C1 segment of cervical spinal cord (tissue), 14 donors: ENCODE measurements at places on chromosomes 6 and 20.
A peak's percentile ranks its signal among the peaks of the same experiment; 100 is the strongest.

DNA sequence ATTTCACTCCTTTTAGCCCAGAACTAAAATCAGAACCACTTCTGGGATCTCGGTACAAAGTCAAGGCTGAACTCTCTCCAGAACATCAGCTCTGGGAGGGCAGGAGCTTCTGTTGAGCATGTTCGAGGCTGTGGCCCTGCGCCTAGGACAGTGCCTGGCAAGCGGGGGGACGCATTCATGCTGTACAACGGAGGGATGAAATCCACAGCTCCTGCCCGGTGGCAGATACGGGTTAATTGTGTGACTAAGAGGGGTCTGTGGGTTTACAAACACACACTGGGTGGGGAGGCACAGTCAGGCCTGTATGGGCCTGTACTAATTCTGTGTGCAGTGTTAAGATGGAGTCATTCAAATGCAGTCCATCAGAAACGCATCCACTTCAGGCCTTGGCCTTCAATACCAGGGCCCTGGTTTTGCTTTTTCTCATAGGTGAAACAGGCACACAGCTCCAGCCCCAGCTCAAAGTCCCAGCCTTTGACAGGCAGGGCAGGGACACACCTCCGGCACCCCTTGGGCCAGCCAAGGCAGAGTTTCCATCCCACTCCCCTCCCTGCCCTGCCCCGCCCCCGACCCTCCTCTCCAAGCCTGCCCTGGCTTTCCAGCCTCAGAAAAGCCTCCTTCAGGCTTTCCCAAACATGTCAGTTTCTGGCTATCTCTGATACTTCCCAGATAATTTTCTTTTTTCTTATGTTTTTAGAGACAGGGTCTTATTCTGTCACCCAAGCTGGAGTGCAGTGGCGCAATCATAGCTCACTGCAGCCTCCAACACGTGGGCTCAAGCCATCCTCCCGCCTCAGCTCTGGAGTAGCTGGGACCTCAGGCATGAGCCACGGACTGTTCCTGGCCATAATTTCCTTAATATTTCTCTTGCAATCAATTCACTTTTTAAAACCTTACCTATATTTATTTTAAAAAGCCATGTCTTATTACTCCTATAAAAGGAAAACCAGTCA is 109.8 kb downstream of the SULF2 start:
- no peak for DNase-seq

DNA sequence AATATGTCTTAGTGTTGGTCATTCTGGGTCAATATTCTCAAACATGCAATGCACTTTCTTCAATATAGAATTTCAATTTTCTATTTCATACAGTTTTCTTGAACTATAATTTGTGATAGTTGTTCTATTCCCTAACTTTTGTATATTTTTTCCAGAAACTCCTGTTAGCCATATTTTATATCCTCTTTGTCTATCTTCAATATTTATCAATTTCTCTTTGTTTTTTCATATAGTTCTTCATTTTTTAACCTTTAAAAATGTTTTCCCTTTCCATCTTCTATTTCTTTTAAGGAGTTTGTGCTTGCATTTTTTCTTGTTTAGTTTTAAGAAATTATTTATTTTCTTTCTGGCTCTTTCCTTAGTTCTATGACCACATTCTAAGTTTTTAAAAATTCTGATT is 42.0 kb upstream of the MBOAT1 start:
- DNase-seq: no peak

DNA sequence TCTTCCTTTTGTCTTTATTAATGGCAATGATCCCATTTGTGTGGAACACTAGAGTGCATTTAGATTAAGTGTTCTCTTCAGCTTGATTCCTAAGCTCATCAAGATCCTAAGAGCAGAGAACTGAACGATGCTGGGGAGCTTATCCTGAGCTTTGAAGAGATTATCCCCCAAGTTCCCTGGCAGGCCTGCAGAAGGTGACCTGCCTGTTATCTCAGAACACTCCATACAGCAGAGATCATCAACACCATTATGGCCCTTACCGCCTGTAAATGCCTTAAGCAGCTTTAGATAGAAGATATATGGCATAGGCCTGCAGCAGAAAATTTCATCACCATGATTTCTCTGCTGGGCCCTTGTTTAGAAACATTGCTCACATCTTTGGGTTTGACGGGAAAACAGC is 779.9 kb upstream of the MAP3K7 start:
- DNase-seq: no peak

- DNase-seq: no peak
Observed at GRCh38 chr20:18906046-18906445, 92.5 kb downstream of the SCP2D1 start.

DNA sequence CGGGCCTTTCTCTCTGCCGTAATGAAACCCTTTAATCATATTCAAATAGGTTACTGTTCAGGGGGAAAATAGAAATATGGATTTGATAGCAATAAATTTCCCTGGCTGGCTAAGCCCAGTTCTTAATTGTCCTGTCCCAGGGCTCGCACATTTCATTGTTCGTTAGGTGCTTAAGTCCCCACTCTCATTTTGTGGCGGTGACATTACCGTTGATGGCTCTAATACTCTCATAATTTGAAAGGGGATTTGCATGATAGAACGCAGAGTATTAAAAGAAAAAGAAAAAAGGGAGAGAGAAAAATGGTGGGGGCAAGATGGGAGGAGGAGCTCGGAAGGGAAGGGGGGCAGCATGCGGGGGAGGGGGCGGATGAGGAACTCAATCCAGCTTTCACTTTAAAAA is 79.1 kb upstream of the FOXP4 start:
- no peak for DNase-seq

DNA sequence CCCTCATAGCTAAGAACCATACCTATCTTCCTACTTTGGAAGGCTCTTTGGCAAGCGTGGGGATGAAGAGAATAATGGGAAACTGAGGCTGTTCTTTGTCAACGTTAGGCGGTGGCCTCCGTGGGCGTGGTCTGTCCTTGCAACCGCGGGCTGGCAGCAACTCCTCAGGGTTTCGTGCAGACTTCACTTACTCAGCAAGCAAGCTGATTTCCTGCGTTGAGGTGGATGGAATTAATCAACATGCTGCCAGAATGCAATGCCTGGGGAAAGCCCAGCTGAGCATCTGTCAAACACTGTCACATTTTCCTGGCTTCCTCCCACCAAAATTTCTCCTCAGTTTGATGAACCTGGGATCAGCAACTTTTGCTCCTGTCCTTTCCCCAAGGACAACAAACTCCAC is 9.2 kb upstream of the IL17F start:
- DNase-seq: no peak

DNA sequence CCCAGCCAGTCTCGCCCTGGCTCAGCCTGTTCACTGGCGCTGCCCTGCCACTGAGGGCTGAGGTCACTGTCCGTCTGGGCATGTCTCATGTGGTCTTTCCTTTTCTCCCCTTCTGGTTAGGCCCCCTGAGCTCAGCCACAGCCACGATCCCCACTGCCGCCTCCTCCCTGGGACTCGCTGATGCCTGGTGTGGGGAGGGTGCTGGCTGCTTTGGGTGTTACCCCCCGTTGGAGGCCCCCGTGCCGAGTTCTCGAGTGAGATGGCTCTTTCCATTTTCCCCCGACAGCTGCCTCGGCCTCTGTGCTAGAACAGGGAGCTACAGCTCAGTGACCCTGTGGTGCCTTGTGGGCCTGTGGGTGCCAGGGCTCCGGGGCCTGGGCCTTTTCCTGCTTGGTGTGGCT is 14.9 kb upstream of the TCFL5 start:
- no peak for DNase-seq

DNA sequence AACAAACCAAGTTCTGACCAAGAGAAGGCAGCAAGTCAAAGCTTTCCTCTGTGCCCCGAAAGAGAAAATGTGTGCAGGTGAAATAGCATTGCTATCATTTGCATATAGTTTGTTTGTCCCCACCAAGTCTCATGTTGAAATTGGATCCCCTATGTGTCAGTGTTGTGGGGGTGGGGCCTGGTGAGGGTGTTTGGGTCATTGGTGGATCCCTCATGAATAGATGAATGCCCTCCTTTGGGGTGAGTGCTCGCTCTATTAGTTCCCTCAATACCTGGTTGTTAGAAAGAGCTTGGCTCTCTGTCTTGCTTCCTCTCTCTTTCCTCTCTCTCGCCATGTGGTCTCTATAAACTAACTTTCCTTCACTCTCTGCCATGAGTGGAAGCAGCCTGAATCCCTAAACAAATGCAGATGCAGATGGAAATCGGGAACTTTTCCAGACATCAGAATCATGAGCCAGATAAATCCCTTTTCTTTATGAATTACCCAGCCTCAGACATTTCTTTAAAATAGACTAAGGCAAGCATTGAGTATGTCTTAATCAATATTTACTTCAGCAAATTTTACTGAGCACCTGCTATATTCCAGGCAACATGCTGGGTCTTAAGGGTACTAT is 43.8 kb upstream of the SYNDIG1 start:
- no peak for DNase-seq

DNA sequence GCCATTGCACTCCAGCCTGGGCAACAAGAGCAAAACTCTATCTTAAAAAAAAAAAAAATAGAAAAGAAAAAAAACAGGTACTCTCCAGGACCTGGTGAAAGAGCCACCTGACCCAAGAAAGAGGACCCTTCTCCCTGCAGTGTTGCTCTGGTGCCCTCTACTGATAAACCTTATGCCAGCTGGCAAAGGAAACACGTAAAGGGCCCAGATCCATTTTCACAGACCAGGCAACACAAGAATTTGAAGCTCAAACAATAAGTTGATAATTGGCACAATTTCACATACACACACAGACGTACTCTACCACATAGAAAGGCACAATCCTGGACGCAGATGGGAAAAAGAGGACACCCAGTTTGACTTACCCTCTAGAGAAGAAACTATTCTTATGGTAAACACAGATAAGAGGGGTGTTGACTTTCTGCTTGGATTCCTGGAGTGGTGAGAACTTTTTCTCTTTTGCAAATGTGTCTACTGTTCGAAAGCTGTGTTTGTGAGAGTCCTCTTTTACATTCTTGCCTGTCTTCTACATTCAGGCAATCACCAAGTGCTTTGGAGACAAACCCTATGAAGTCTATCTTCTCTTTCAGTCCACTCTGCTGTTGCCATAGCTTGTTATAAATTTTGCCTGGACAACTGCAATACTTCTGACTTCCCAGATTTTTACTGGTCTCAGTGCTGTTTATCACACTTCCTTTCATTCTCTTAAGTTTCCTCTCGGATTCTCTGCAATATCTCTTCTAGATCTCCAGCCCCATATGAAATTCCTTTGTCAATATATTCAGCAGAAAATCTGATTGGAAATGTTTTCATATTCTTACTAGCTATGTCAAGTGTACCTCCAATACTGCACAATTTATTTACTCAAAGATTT is 6.4 kb upstream of the SNRPB start:
- DNase-seq: no peak

DNA sequence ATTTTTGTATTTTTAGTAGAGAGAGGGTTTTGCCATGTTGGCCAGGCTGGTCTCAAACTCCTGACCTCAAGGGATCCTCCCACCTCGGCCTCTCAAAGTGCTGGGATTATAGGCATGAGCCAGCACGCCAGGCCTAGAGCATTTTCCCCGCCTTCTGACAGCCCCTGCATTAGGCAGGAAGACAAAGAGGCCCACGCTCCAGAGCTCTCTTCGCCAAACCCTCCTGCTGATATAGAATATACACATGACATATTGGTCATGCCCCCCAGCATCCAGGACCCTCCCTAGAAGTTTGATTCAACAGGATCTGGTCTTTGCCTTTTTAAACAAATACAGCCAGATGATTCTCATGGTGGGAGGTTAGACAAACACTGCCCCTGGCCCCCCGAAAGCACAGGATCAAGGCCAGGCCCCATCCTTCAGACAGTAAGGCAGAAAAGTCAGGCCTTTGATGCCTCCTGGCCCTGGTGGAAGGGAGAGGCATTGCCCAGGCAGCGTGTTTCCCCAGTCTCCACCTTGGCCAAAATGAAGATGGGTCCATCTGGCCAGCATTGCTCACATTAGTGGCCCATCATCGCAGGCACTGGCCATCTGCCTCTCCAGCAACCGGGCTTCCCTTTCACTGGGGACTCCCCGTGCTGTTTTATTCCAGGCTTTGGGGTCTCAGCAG is 4.4 kb downstream of the SULF2 start:
- no peak for DNase-seq

GRCh38 chr6:158972241-158973233 is 27.5 kb downstream of the RSPH3 start:
- no peak for DNase-seq

DNA sequence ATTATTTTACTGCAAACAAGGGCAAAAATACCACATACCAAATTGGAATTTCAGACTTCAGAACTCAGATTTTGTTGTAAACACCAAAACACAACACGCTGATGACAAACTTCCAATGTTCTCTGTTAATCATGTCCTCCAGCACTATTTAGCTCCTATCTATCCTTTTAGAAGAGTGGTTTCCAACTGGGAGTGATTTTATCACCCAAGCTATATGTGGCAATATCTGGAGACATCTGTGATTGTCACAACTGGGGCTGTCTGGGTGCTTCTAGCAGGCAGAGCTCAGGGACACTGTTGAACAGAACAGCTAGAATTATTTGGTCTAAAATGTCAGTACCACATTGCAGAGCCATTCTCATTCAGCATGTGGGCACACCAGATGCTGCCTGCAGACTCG is 244.6 kb downstream of the FOXC1 start:
- DNase-seq: no peak

DNA sequence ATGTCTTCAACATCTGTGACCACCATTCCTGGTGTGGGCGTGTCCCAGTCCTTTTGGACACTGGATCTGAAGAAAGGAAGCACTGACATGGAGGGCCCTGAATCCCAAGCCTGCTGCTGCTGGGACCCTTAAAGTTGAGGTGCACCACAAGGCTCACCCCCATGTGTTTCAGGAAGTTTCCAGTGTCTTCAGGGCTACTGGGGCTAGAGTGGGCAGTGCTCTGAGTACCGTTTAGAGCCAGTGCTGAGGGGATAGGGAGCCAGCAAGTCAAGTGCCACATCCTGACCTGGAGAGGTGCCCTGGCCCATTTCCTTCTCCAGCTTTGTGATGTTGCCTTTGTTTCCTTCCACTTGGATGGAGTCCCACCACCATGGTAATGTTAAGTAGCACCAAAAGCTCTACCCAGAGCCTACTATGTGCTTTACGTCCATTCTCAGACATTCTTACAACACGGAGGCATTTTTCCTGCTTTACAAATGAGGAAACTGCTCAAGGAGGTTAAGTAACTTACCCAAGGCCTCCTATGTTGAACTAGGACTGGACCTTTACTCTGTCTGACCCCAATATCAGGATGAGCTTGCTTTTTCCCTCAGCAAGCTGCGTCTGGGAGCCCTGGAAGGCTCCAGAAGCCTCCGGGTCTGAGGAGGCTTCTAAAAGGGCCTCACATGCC is 552 bp upstream of the DEF6 start:
- DNase-seq: no peak

- no peak for DNase-seq
Observed at GRCh38 chr6:28764014-28764723, 159.6 kb downstream of the TRIM27 start.

GRCh38 chr6:34332251-34333198 is 59.9 kb downstream of the NUDT3 start:
- no peak for DNase-seq

DNA sequence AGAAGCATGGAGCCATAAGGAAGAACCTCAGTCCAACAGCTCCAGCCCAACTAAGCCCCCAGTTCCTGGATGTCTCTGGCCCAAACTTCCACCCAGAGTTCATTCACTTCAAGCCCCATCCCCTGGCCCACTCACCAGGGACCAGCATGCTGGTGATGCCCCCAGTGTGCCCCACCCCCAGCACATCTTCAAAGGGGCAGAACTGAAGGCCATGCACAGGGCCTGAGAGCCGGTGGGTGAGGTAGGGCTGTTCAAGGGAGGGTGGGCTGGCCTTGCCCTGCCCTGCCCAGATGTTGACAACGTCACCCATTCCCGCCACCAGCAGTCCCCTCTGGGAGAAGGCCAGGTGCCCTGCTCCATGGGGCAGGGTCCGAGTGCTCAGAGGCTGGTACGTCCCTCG is 3.6 kb downstream of the B3GALT4 start:
- no peak for DNase-seq

GRCh38 chr20:17969884-17970409 is 1.1 kb downstream of the MGME1 start:
- DNase-seq: peak; percentile 28
